GM23338 (cell line): ENCODE measurements at places on chromosomes 12 and 14.

DNA sequence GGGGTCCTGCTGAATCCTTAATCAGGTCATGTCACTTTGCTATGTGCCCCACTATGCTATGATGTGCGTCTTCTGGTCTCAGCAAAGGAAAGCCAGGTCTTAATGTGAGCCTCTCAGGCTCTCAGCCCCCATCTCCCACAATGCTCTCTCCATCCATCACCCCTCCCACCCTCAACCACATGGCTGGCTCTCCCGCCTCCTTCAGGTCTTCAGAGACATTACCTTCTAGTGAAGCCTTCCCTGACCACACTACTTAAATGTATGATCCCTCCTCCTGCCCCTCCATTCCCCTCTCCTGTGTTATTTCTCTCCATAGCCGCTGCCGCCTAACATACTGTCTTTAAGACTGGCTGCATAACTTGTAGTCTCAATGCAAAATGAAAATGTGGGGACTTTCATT lies 50.5 kb downstream of the KRT80 start:
- peak; percentile 79 for DNase-seq

- DNase-seq: no peak
Observed at GRCh38 chr12:64172143-64172970, 49.7 kb downstream of the KICS2 start.

DNA sequence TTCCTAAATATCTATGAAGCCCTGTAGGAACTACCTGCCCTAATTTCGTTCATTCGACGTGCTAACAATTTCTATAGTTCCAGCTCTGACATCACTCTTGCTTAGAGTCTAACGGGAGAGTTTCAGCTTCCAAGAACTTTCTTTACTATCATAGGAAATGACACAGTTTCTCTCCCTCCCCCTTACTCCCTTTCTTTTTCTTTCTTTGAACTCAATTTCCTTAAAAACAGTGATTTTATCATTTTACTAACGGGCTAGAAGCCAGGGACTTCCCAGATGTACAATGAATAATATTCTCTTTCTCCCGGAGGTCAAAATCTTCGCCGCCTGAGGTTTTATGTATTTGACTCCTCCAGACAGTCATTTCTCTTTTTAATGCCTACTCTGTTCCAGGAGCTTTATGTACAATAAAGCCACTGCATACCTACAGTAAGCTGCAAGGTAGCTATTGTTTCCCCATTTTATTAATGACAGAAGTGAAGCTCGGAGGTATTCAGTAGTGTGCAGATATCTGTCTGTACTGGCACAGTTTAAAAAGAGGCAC lies 15.7 kb downstream of the SMCO2 start:
- DNase-seq: no peak

- peak; percentile 68 for DNase-seq
Observed at GRCh38 chr12:6312529-6313325, 2.2 kb downstream of the PLEKHG6 start.

GRCh38 chr12:52820521-52820920 lies 6.6 kb upstream of the KRT4 start:
- no peak for DNase-seq

GRCh38 chr14:95255013-95255412 lies 64.7 kb downstream of the CLMN start:
- peak; percentile 32 for DNase-seq

DNA sequence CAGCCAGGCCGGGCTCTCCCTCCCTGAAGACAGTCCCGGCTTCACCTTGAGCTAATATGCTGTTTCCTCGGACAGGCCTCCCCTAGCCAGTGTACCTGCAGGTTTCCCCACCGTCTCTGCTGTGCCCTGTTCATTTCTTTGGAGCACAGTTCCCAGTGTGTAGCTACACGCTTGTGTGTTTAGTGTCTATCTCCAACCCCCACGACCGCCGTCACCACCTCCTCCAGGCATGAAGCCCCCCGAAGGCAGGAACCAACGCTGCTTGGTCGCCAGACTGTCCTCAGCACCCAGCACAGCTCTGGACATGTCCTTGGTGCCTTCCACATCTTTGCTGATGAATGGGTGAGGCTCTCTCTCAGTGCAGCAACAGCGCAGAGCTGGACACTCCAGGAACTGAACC lies 26.2 kb upstream of the PLEKHG6 start:
- no peak for DNase-seq

DNA sequence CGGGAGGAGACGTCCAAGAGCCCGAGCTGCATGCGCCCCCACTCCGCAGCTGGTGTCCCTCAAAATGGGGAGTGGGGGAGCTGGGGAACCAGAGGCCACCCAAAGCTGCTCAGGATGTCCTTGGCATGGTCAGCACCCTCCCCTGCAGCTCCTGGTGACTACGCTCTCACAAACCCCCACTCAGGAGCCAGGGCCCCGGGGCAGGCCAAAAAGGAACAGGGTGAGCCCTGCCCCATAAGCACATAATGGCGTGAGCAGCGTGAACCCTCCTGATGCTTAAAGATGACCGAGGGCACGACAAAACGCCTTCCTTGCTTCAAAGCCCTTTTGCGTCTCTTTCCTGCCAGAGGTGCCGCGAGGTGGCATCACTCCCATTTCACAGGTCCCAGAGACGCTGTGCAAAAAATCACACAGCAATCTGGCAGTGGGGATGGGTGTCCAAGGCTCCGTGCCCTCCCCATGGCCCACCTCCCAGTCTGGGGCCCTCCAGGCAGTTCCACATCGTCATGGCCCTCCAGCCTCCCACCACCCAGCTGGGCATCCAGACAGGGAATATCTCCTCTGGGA lies 13.5 kb downstream of the NCOR2 start:
- no peak for DNase-seq

GRCh38 chr12:75704208-75704607 lies 192.8 kb upstream of the KRR1 start:
- no peak for DNase-seq

GRCh38 chr12:6891646-6892001 lies 13.0 kb upstream of the LRRC23 start:
- DNase-seq: no peak

DNA sequence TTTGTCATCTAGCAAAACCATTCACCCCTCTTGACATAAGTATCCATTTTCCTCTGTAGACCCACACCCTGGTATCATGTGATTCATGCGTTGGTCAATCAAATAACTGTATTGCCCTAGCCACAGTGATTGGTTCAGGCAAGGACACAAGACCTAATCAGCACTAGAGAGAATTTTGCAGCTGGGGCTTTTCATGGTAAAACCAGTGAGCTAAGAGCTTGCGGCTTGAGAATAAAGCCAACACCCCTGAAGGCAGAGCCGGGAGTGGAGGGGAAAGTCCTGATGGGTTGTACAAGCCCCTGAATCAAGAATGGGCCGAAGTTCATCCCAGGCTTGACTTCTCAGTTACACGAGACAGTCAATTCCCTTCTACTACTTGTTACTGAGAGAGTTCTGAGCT lies 33.2 kb upstream of the LTBP2 start:
- DNase-seq: no peak

DNA sequence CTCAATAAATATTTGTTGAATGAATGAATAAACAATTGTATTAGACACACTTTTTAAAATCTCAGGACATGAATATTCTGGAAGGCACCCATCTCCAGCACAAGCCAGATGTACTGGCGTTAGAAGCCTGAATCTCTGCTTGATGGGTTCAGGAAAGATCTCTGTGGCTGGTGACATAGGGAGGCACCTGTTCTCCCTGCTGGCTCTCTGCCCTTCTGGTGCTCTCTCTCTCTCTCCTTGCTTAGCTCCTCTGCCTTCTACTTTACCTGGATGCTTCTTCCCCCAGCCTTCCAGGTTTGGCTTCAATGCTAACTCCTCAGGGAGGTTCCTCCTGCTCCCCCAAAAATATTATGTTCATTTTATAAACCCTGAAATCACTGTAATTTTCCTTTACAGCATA lies 1.5 kb downstream of the CYP46A1 start:
- DNase-seq: no peak

DNA sequence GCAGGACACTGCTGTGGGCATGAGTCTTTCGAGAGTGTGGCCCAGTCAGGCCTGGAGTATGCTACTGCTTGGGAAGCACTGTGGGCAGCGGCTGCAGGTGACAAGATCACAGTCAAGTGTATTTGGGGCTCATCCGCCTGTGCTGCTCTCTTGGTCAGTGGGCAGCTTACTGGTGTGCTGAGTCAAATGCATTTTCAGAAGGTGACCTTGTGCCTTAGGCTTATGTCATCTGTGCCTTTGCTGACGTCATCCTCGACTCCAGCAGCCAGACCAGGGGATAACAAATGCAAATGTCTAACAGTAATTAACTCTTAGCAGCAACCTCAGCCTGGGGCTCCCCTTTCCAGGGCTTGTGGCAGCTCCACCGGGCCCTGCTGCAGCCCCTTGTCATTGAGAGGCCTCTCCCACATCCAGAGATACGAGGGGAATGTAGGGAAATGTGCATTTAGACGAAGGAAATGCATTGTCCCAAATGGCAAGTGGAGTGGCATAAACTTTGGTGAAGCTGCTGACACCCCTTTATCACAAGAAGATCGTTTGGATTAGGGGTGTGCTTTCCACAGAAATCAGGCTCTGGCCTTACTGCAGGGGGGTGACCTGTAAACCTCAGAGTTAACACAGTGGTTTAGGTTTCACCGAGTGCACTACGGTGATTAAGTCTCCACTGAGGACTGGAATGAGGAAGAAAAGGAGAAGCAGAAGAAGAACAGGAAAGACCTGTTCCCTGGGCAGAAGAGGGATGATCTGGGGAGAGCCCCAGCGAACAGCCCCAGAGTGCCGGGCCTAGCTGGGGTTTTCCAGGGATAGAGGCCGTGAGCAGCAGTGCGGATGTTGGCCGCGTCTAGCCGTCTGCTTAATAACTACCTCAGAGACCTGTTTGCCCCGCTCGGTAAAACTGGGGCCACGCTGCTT lies 39.7 kb downstream of the PSMA6 start:
- DNase-seq: peak; percentile 22

DNA sequence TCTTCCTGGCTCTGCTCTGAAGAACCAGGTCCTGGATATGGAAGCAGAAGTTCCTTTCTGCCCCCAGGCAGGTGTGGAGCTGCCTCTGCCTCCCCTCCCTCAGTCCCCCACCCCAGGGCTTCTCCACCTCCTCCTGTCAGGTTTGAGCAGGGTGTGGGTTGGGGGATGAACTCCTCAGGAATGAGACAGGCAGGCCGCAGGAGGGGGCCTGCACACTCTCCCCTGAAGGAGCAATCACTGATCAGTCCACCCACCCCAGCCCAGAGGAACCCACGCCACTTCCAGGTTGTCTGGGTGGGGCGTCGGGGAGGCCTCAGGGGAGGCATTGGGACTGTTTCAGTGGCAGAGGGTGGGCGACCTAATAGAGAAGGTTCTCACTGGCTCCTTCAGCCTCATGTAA lies 26.6 kb downstream of the FAIM2 start:
- DNase-seq: no peak

GRCh38 chr12:62908674-62909073 lies 26.3 kb downstream of the PPM1H start:
- DNase-seq: no peak

DNA sequence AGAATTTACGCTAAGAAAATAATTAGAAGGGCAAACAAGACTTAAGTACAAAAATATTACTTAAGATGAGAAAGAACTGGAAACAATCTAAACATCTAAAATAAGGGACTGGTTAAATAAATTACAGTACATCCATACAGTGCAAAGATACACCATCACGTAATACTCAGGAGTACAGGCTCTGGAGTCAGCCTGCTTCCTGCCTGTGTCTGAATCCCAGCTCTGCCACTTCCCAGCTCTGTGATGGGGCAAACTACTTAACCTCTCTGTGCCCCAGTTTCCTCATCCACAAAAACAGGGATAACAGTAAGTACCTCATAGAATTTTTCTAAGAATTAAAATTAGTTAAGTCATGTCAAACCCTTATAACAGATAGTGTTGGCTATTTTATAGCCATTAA lies 36.0 kb downstream of the PPTC7 start:
- DNase-seq: no peak

- no peak for DNase-seq
Observed at GRCh38 chr14:91980157-91980556, 32.7 kb upstream of the FBLN5 start.

DNA sequence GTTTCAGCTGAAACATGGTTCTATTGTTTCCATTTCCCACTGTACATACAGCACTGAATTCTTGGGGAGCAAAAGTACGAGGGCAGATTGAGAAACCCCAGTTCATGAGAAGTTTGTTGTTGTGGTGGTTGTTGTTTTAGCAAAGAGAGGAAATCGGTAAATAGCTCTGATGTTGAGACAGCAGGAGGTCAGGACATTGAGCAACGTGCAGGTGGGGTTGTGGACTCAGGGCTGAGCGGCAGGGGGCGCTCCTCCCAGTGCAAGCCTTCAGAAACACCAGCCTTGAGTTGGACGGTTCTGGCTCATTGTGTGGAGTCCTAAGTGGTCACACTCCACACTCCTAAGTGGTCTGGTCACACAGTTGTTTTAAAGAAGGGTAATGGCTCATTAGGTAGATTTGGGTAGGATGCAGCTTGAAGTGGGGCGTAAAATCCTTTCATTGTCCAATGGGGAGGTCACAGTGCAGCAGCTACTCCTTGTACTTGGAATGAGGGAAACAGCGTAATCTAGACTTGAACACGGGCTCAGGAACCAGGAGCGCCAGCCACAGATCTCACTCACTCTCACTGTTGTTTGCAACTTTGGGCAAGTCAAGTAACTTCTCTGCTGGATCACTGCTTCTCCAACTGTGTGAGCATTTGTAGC lies 14.5 kb upstream of the PWP1 start:
- DNase-seq: peak; percentile 86

- no peak for DNase-seq
Observed at GRCh38 chr14:51596488-51597117, 55.1 kb upstream of the FRMD6 start.

DNA sequence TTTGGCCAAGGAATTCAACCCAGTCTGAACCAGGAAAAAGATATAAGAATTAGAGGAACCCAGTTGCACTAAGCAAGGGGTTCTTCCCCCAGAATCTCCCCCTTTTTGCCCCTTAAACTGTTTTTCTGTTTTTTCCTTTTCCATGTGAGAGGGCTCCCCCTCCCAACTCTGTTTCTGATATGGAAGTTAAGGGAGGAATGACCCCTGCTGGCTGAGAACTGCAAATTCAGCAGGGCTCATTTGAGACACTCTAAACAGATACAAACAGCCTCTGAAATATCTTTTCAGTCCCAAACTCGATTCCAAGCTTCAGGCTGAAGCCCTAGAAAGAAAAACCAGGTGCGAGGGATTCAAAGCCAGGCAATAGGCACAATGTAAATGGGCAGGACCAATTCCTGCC lies 132.7 kb downstream of the SLC41A2 start:
- DNase-seq: peak; percentile 68

DNA sequence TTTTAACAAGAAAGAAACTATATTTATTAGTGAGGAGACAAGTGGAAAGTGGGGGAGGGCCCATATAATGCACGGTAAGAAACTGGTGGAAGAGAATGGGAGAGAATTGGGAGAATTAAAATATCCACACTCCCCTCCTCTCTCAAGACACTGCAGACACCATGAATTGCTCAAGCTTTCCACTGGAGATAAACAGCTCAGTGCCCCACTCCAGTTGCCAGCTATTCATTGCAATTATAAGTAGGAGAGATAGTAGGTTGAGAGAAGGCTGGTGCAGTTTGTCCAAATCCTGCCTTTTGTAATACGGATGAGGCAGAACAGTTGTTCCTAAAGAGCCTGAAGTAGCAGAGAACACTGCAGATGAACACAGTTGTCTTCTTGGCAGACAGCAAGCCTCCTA lies 38.2 kb downstream of the DCAF5 start:
- DNase-seq: no peak

GRCh38 chr12:57370696-57371095 lies 60.1 kb downstream of the R3HDM2 start:
- no peak for DNase-seq

GRCh38 chr12:49338830-49339463 lies 2.0 kb upstream of the C1QL4 start:
- no peak for DNase-seq
